ENCODE measurements at places on chromosomes 16 and 17. TPM values are rescaled to one million over a fixed set of nuclear protein-coding genes. Genes with fewer than 3 reads are reported as not detected.

PNPO gene
- polyA plus RNA-seq = 18.1 TPM

KRT25 gene
- not detected for polyA plus RNA-seq

HBM gene
- polyA plus RNA-seq = 5.6 TPM

CCL22 gene
- 0.13 TPM for polyA plus RNA-seq

HAGHL gene
- 8.5 TPM for polyA plus RNA-seq

TMEM219 gene
- polyA plus RNA-seq = 113 TPM

TMEM88 gene
- polyA plus RNA-seq = 25.9 TPM

KRT34 gene
- polyA plus RNA-seq = not detected

C16orf92 gene
- not detected for polyA plus RNA-seq

SMG6 gene
- 38.1 TPM for polyA plus RNA-seq

CFAP119 gene
- polyA plus RNA-seq = 11.8 TPM

NPIPB6 gene
- 3.8 TPM for polyA plus RNA-seq

SLC5A11 gene
- 7.8 TPM for polyA plus RNA-seq

B4GALNT2 gene
- 3.3 TPM for polyA plus RNA-seq

CDK12 gene
- polyA plus RNA-seq = 68.6 TPM

STARD3 gene
- 54.7 TPM for polyA plus RNA-seq

RHBDF1 gene
- polyA plus RNA-seq = 29.9 TPM

TNS4 gene
- polyA plus RNA-seq = not detected

TMEM114 gene
- polyA plus RNA-seq = 0.21 TPM

ADAM11 gene
- polyA plus RNA-seq = 3.4 TPM

SOST gene
- 58.2 TPM for polyA plus RNA-seq

MARVELD3 gene
- 20.3 TPM for polyA plus RNA-seq

ZFP90 gene
- polyA plus RNA-seq = 49.1 TPM

DLX4 gene
- polyA plus RNA-seq = 1.3 TPM

RAPGEFL1 gene
- 16.2 TPM for polyA plus RNA-seq

CACNA1G gene
- 6.3 TPM for polyA plus RNA-seq

SNAI3 gene
- 0.87 TPM for polyA plus RNA-seq

SEZ6 gene
- 0.48 TPM for polyA plus RNA-seq

EIF5A gene
- 289 TPM for polyA plus RNA-seq

OR2C1 gene
- polyA plus RNA-seq = 0.73 TPM

ADORA2B gene
- 1.3 TPM for polyA plus RNA-seq

GCGR gene
- 12.1 TPM for polyA plus RNA-seq

MYH4 gene
- polyA plus RNA-seq = 0.03 TPM

ATP2A3 gene
- polyA plus RNA-seq = 5.4 TPM

CASKIN1 gene
- 2.6 TPM for polyA plus RNA-seq

REXO5 gene
- 5.5 TPM for polyA plus RNA-seq

TOP2A gene
- polyA plus RNA-seq = 157 TPM

FAM83G gene
- polyA plus RNA-seq = 7.5 TPM

MYH1 gene
- 0.03 TPM for polyA plus RNA-seq

MPV17L gene
- polyA plus RNA-seq = 13.8 TPM

PDILT gene
- 0.11 TPM for polyA plus RNA-seq

Measured in renal pelvis (tissue), 12 donors.